ENCODE measurements at places on chromosomes 3 and 15.

DNA sequence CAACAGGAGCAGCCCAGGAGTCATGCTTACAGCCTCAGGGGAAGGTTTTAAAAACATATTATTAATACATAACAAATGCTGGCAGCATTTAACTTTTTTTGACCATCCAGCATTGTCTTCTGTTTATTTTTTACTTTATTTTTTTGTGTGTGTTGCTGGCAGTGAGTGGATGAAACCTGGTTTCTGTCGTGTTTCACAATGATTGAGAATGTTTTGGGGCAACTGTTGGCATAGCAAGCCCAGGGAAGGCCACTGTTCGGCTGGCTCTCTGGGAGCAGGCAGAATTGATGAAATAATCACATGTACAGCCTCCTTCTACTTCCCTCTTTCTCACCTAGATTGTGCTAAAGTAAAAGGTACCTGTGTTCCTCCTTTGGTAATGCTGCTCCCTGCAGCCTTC lies 190.2 kb downstream of the NR1D2 start:
- DNase-seq = no peak

DNA sequence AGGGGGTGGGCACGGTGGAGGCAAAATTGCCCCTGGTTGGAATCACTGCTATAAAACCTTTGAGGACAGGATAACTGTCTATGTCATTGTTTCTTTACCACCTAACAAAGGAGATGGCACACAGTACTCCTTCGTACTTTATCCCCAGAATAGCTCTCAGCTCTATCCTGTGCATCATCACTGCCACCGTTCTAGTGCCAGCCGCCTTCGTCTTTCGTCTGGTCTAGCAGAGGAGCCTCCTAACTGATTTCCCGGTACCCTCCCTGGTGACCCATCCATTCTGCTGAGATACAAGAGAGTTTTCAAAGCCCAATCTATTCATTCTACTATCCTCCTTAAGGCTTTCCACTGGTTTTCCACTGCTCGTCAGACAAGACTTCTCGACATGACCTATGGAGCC lies 67.9 kb upstream of the PRICKLE2 start:
- no peak for DNase-seq

DNA sequence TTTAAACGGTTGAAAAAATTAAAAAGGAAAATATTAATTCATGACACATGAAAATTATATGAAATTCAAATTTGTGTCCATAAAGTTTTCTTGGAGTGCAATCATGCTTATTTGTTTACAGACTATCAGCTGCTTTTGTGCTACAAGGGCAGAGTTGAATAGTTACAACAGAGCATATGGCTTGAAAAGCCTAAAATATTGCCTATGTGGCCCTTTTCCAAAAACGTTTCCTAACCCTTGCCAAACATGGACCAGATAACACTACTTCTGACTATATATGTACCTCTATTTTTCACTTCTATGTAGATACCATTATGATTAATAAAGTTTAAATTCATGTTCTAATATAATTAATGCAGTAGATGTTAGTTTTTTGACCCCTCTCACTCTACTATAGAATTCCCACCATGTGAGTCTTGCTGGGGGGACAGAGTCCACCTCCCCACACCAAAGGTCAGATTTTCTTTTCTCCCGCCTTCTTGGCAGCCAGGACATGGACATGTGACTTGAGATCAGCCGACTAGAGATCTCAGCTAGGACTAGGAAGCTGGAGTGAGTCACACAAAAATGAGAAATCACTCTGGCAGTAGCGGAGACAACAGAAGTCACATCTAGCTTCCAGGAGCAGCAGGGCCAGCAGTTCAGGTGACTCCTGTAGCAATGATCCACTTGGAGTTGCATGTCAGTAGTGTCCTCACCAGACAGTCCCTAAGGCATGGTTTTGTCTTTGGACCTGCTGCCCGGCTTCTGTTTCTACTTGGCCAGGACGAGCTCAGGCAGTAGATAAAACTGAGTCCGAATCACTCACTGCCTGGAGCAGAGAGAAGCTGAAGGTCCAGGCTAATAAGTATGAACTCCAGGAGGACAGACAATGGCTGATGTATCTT lies 22.4 kb downstream of the CIAO2A start:
- no peak for DNase-seq

DNA sequence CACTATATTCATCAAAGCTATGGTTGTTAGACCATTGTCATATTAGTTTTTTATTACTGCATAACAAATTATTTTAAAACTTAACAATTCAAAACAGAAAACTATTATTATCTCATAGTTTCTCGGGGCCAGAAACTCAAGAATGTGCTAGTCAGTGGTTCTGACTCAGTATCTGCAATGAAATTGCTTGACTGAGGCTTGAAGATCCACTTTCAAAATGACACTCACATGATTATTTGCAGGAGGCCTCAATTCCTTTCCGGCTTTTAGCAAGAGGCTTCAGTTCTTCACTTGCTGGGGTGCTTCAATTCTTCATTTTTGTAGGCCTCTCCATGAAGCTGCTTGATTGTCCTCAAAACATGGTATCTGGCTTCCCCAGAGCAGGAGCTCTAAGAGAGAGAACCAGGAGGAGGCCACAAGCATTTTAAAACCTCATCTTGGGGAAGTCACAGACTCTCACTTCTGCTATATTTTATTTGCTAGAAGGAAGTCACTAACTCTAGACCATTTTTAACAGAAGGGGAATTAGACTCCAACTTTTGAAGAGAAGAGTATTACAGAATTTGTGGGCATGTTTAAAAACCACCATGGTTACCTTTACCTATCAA lies 383.7 kb downstream of the MFSD1 start:
- no peak for DNase-seq

- no peak for DNase-seq
Measured at GRCh38 chr3:157443905-157444796, 7.5 kb downstream of the PTX3 start.

GRCh38 chr3:112038863-112039262 lies 4.3 kb downstream of the TMPRSS7 start:
- no peak for DNase-seq

DNA sequence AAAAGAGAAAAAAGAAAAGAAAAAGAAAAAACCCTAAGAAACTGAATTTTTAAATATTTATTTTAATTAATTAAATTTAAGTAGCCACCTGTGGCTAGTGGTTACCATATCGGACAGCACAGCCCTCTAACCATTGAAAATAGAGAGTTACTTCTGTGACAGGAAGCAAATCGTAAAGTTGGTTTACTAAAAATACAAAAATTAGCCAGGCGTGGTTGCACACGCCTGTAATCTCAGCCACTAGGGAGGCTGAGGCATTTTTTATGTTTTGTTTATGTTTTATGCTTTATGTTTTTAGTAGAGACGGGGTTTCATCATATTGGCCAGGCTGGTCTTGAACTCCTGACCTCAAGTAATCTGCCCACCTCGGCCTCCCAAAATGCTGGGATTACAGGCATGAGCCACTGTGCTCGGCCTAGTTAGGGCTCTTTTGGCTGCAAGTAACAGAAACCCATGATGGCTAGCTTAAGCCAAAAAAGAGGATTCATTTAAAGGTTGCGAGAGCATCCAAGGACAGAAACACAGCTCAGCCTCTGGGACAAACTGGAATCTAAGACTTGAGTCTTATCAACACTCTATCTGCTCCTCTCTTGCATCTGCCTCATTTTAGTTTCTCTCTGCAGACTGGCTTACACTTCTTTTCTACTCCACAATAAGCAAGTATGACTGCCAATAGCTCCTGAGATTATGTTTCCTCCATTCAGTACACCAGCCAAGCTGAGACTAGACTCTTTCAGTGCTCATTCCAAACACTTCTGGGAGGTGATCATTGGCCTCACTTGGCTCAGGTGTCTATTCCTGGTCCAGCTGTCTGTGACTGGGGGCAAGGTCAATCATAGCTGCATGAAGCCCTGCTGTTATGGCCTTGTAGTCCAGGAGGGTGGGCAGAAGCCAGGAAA lies 6.8 kb upstream of the SKIL start:
- DNase-seq = no peak

- no peak for DNase-seq
Measured at GRCh38 chr3:183318877-183319276, 65.8 kb downstream of the B3GNT5 start.

DNA sequence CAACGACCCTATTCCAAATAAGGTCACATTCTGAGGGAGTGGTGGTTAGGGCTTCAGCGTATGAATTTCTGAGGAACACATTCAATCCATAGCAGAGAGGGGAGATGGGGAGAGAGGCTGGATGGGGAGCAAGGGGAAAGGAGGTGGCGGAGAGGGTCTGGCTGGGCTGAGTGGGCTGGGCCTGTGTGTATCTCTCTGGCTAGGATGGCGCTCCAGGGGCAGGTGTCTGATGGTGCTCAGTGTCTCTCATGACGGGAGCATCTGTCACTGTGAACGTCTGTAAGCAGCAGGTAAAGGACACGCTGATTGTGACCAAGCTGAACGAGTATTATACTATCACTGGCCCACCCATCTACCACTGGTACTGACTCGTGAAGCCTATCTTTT lies 159.6 kb downstream of the XXYLT1 start:
- no peak for DNase-seq

- DNase-seq = no peak
Measured at GRCh38 chr15:92346063-92346462, 47.6 kb upstream of the ST8SIA2 start.
